ENCODE measurements at places on chromosomes 16 and 17.

GRCh38 chr17:81064678-81065475, 29.9 kb downstream of the BAIAP2 start:
- DNase-seq = no peak

GRCh38 chr16:8053437-8053836, 536.9 kb downstream of the TMEM114 start:
- DNase-seq = no peak

GRCh38 chr16:14028202-14028601, 42.9 kb upstream of the MRTFB start:
- no peak for DNase-seq

DNA sequence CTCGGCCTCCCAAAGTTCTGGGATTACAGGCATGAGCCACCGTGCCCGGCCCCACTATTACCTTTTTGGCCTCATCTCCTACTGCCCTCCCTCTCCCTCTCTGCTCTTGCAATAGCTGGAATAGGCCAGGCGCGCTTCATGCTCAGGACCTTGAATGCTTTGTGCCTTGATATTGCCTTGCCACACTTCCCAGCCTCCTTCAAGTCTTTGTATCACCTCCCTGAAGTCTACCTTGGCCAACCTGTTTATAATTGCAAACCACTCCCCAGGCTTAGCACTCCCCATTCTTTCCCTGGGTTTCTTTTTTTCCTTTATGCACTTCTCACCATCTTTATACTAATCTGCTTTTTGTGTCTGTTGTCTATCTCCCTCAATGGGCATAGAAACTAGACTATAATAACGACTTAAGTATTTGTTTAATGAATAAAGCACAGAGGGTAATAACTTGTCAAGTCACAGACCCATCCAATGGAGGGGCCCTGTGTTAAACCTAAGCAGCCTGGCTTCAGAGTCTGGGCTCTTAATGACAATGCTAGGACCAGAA, 6.6 kb downstream of the OGFOD1 start:
- DNase-seq = no peak

DNA sequence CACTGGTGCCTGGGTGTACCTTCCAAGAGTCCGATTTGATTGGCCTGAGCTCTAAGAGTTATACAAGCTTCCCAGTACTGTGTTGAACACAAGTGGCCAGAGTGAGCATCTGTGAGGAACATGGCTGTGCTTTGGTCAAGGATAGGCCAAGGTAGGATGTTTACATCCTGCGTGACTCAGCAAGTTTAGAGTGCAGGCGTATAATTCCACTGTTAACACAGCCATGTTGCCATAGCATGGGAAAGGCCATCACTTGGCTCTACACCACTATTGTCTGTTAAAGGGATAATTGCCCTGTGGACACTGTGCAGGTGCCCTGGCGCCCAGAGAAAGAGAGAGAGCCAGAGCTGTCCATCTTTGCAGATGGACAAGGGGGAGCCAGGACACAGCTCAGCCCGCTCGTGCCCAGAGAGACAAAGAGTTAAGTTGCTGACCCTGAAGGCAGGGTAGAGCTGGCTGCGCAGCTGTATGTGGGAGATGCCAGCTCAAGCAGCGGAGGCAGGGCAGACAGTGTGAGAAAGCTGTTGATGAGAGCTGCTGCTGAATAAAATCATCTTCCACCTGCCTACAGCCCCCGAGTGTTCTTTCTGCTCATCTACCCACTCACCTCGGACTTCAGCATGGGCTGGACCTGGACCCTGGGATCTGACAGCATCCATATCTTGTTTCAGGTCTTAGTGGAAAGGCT, 11.7 kb downstream of the CFAP52 start:
- no peak for DNase-seq

DNA sequence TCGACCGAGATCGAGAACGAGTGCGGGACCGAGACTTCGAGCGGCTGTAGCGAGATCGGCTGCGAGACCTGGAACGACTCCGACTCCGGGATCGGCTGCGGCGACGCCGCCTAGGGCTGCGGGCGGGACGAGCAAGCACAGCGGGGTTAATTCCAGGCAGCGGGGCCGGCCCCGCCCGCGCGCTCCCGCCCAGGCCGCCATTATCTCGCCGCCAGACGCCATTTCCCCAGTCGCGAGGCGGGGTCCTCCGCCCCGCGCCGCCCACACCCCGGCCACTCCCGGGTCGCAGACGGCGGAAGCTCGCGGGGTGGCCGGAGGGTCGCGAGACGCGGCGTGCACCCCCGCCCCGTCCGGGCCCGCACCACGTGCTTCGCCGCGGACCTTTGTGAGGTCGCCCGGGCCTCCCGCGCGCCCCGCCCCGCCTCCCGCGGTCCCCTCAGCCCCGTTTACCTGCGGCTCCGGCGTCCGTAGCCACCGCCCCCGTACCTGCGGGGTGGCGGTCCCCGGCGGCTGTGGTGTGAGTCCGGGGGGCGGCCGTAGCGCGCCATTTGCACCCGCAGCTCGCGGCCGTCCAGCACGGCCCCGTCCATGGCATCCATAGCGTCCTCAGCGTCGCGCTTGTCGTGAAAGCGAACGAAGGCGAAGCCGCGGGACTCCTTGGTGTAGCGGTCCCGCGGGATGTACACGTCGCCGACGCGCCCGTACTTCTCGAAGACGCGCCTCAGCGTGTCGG, 616 bp downstream of the SRSF2 start:
- DNase-seq = peak; percentile 45

All from stimulated activated CD8-positive, alpha-beta memory T cell treated with anti-CD3 and anti-CD28 coated beads, Interleukin-7, amount 100 ng/mL, for 1 hour (primary cell).